ENCODE measurements at places on chromosomes 7 and 10.

GRCh38 chr10:38093816-38094157 lies 350 bp upstream of the ZNF37A start:
- peak overlapping the region; percentile 81 for H3K27ac ChIP-seq
- H3K4me1 ChIP-seq: peaks cover 19% of the 10 kb centered on the region
- no peaks in the 10 kb centered on the region for H3K27me3 ChIP-seq
- H3K4me3 ChIP-seq: peak overlapping the region; percentile 88
- peaks cover 27% of the 10 kb centered on the region for H3K36me3 ChIP-seq

DNA sequence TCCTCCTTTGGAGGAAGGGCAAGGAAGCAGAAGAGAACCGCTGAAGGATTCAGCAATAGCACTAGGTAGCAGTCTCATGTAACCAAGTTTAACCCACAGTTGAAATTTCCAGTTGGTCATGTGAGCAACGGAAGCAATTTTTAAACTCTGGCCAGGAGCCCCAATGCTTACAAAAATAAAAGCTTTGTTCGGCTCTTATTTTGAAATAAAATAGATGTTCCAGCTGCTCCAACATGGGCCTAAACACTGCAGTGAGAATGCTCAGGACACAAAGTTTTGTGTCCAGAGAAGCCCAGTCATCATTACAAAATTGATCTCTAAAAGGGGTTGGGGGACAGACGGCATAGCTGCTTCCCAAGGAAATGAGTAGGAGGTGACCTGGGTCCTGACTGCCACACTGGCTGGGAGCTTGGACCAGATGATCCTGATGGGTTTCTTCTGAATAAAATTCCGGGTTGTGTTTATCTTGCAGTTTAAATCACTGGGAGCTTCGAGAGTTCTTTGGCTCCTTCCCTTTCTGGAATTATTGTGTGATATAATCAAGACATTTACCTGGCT lies 452 bp upstream of the TMEM140 start:
- peak overlapping the region; percentile 99 for H3K4me3 ChIP-seq
- peaks cover 13% of the 10 kb centered on the region for H3K36me3 ChIP-seq
- peak; percentile 64 for DNase-seq
- H3K27me3 ChIP-seq: no peaks in the 10 kb centered on the region

- peaks cover 27% of the 10 kb centered on the region for H3K36me3 ChIP-seq
- H3K4me3 ChIP-seq: peak overlapping the region; percentile 10
- H3K27me3 ChIP-seq: no peaks in the 10 kb centered on the region
- peaks cover 92% of the 10 kb centered on the region for H3K4me1 ChIP-seq
These were observed 58.9 kb downstream of the FAM53B start for GRCh38 chr10:124685261-124685660.

GRCh38 chr10:113528876-113529275 lies 24.0 kb upstream of the HABP2 start:
- no peaks in the 10 kb centered on the region for H3K27me3 ChIP-seq
- H3K4me1 ChIP-seq: no peaks in the 10 kb centered on the region
- no peaks in the 10 kb centered on the region for H3K36me3 ChIP-seq
- no peak overlapping the region for H3K27ac ChIP-seq
- DNase-seq: no peak
- no peak overlapping the region for H3K4me3 ChIP-seq

- no peak overlapping the region for H3K4me3 ChIP-seq
- DNase-seq: no peak
- H3K36me3 ChIP-seq: peaks cover 13% of the 10 kb centered on the region
- no peaks in the 10 kb centered on the region for H3K27me3 ChIP-seq
- no peak overlapping the region for H3K27ac ChIP-seq
These were observed 39.0 kb upstream of the STRIP2 start for GRCh38 chr7:129394982-129395914.

DNA sequence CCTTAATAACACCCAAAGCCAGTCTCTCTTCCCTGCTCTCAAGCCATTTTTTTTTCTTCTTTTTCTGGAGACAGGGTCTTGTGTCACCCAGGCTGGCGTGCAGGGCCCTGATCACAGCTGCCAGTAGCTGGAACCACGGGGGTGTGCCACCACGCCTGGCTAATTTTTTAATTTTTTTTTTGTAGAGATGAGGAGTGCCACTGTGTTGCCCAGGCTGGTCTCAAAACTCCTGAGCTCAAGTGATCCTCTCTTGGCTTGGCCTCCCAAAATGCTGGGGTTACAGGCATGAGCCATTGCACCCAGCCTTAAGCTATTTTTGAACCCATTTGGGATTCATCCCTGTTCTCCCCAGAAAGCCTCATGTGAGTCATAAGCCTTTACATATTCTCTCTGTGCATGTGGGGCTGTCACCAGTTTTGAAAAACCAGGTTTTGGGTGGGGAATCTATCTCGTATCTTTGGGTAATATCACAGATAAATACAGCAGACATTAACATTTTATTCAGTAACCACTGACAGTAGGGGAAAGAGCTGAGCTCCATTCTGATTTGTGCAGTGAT lies 15.5 kb downstream of the ZNF487 start:
- no peaks in the 10 kb centered on the region for H3K27me3 ChIP-seq
- H3K27ac ChIP-seq: peak overlapping the region; percentile 92
- no peaks in the 10 kb centered on the region for H3K36me3 ChIP-seq
- no peak for DNase-seq

DNA sequence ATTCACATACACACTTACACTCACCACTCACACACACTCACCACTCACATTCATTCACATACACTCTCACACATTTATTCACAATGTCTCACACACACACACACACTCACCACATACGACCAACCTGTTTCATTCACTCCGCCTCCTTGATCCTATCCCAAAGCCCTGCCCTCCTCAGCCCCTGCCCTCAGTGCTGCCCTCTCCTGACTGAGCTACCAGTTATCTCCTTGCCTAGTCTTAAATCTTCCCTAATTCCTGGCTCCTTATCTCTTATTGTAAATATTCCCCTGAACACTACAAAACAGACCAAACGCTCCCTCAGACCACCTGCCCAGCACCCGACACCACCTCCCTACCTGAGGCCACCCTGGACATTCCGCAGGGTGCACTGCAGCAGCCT lies 26.1 kb upstream of the C10orf120 start:
- no peak overlapping the region for H3K27ac ChIP-seq
- H3K27me3 ChIP-seq: peaks cover 2% of the 10 kb centered on the region
- DNase-seq: no peak
- H3K4me1 ChIP-seq: no peaks in the 10 kb centered on the region

DNA sequence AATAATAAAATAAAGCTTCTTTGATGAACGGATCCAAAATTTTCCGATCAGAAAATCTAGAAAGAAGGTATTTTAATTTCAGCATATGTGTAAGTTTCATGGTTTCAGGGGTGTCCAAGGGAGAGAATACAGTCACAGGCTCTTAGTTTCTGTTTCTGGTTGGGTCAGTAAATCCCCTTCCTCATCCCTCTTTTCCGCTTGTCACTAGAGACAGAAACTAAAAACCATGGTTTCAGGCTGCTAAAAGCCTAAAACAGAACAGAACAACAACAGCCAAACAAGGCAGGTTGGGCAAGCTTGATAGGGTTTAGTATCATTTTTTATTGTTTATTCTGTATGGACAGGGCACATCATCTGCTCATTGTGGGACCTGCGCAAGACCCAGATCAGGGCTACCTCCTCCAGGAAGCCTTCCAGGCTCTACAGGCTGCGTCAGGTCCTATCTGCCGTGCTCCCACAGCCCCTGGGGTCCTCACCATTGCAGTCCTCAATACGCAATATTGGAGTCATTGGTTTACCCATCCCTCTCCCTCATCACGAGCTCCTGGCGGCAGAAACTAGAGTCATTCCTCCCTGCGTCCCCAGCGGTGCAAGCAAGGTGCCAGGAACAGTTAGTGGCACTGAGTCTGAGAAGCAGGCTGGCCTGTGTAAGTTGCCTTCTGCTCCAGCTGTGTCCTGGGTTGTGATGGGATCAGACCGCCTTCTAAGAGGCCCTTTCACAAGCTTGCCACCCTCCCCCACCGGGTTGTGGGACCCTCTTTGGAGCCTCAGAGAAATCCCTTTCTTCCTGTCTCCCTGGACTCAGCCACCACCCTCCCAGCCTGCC lies 70.2 kb upstream of the CUX1 start:
- no peaks in the 10 kb centered on the region for H3K27me3 ChIP-seq
- no peak overlapping the region for H3K4me3 ChIP-seq
- DNase-seq: no peak
- no peak overlapping the region for H3K27ac ChIP-seq
